ENCODE measurements at places on chromosomes 2 and 18. TPM values are rescaled to one million over a fixed set of nuclear protein-coding genes. Genes with fewer than 3 reads are reported as not detected.

RPRM gene
- total RNA-seq = 6.4 TPM

KRTCAP3 gene
- total RNA-seq = 4.6 TPM

ZNF396 gene
- 0.92 TPM for total RNA-seq

SEPTIN10 gene
- 69.8 TPM for total RNA-seq

CROCC2 gene
- not detected for total RNA-seq

SPHKAP gene
- 0.05 TPM for total RNA-seq

CFAP65 gene
- total RNA-seq = 0.59 TPM

LMAN2L gene
- 19.4 TPM for total RNA-seq

PTCD3 gene
- 80.9 TPM for total RNA-seq

WNT6 gene
- total RNA-seq = not detected

RESP18 gene
- total RNA-seq = not detected

SPDYA gene
- total RNA-seq = 0.33 TPM

RBM44 gene
- 0.44 TPM for total RNA-seq

SPC25 gene
- 6.2 TPM for total RNA-seq

DLX2 gene
- total RNA-seq = 0.28 TPM

TYW5 gene
- 8.3 TPM for total RNA-seq

PIEZO2 gene
- 8.4 TPM for total RNA-seq

LCT gene
- total RNA-seq = 0.13 TPM

CHRNA1 gene
- total RNA-seq = 0.41 TPM

TUBA3E gene
- not detected for total RNA-seq

TMEM163 gene
- total RNA-seq = 150 TPM

CRYBA2 gene
- total RNA-seq = not detected

DCC gene
- total RNA-seq = 14.7 TPM

Measured in endothelial cell (in vitro differentiated cells).